Stimulated activated CD4-positive, alpha-beta T cell treated with anti-CD3 and anti-CD28 coated beads, Interleukin-12 subunit alpha, Interleukin-12 subunit beta, amount 100 ng/mL, for 24 hours (primary cell): ENCODE measurements at places on chromosomes 4 and X.
A peak's percentile ranks its signal among the peaks of the same experiment; 100 is the strongest.

DNA sequence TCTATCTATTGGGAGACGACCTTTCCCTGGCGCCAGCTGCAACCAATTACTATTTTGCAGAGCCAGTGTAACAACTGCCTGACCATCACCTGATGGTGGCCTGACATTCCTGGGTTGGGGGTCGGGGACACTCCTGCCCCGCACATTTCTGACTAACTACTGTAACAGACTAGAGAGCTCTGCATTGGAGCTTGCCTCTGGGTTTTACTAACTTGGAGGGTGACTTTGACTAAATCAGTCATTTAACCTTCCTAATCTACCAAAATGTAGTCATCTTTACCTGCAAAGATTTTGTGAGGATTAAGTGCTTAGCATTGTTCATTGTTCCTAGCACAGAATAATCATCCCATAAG, 37.5 kb upstream of the ABCG2 start:
- no peak for DNase-seq

DNA sequence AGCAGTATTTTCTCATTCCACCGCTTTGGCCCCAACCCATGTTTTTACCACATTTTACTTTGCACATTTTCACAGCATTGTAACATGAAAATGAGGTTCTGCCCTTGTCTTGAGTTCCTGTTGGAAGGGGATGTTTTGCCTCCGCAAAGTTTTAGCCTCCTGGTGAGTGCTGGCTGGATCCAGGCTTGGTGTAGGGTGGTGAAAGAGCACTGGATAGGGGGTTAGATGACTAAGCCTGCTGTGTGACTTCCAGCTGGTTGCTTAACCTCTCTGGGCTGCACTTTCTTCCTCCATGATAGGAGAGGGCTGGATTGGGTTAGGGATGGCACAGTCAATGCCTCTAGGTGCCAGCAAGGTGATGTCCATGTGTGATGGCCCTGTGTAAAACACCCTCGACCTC, 28.9 kb downstream of the CYTL1 start:
- no peak for DNase-seq

DNA sequence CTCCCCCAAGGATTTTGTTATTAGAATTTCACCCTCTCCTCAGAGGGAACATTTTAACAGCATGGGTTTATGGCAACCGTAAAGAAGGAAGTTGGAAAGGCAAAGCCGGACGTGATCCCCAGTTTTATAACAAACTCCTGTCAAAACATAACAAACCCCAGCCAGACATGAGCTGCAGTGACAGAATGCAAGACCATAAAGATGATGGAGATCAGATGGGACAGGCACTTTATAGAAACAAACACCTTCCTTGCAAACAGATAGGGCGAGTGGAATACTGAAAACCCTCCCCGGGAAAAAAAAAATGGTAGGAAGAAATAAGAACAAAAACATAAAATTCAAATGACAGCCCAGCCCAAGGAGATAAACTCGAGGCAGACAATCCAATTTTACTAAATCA, 281.4 kb downstream of the LDB2 start:
- no peak for DNase-seq

DNA sequence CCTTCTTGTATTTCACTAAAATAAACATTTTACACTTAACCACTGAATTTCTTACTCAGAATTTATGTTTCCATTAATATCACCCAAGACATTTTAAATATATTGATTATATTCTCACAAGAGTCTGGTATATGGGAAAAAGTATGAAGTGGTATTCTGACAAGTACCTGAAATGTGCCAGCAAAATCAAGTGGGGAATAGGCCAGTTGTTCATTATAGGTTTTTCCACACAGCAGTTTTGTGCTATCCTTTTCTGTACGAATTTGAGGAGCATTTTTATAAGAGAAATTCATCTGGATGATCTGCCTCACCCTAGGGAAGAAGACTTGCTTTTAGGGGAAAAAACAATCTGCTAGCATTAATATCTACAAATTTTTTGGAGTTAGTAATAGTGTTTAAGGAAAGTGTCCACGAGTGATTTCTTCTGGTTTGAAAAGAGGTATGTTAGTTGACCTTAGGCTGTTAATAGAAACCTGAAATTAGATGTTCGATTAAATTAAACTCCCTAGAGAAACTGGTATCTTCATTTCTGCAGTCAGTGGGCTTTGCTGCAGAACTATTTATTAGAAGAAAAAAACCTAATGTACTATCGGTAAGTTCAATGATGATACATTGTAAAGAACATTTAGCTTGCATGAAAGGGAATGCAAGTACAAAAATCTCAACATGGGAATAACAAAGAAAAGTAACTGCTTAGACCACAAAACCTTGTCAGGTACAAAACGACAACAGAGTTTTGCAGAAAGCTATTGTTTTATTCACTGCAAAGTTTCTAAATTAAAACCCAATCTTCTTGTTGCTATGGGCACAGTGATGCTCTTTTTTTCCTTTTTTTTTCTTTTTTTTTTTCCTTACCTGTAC, 1.8 kb downstream of the KLF3 start:
- DNase-seq = no peak

GRCh38 chr4:73944061-73944875, 37.6 kb downstream of the PF4 start:
- no peak for DNase-seq

- DNase-seq = no peak
Observed at GRCh38 chrX:71128166-71128833, 9.9 kb downstream of the MED12 start.

- no peak for DNase-seq
Observed at GRCh38 chr4:113625902-113626301, 135.6 kb downstream of the CAMK2D start.

DNA sequence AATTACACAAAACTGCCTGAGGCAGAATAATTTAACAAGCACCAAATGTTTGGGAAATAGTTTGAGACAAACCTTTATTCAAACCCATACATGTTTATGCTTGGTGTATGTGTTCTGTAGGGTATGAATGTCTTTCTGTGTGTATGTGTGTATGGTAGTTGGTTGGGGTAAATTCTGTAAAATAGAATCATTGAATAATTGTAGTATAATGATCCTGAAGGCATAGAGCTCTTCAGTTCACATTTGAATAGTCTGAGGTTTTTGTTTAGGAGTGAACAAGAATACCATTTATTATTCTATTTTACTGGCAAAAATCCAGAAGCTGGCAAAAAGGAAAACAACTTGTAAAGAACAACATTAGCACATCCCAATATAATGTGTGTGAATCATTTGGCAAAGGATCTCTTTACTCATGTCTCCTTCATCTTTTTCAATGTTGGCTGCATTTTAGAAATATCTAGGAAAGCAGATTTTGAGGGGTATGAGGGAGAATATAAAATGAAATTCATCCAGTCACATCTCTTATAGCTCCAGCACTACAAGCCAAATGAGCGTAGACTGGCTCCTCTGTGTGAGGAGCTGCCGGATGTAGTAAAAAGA, 360.0 kb downstream of the CHIC1 start:
- DNase-seq = no peak

GRCh38 chrX:25976683-25977310, 161.3 kb upstream of the MAGEB18 start:
- no peak for DNase-seq

- DNase-seq = no peak
Observed at GRCh38 chrX:73903941-73904340, 340.9 kb downstream of the CHIC1 start.

DNA sequence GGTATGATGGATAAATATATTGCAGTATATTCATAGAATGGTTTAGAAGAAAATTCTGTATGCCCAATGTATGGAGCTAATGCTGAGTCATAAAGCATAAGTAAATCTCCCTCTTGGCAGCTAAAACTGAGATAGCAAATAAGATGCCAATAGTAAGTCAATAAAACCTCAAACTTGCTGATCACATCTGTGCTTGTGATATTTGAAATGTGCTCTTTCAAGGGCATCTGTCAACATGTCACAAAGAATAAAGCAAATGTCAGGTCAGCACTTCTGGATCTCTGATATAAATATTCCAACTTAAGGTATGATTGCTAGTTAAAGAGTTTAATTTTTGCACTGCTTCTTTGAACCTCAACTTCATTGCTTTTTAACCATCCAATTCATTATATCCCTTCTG, 262.3 kb upstream of the EMCN start:
- no peak for DNase-seq

DNA sequence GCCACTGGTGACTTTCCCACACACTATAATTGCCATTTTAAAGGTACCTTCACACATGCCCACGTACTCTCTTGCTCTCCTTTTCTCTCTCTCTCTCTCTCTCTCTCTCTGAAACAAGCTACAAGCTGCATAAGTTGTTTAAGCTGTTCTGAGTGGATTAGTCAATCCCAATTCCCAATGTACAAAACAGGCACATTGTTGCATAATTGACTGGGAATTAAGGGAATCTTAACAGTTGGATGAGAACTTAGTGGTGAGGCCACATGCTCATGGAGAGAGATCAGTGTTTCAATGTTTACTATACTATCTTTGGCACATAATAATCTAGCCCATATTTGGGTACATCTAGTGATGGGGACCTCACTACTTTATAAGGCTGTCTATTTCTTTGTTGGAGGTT, 123.3 kb downstream of the ARHGEF9 start:
- no peak for DNase-seq

- no peak for DNase-seq
Observed at GRCh38 chr4:2924765-2925301, 38.4 kb downstream of the NOP14 start.

GRCh38 chrX:104659005-104659744, 93.2 kb downstream of the IL1RAPL2 start:
- DNase-seq = no peak

- DNase-seq = no peak
Observed at GRCh38 chr4:168791376-168791775, 218.7 kb downstream of the CBR4 start.

DNA sequence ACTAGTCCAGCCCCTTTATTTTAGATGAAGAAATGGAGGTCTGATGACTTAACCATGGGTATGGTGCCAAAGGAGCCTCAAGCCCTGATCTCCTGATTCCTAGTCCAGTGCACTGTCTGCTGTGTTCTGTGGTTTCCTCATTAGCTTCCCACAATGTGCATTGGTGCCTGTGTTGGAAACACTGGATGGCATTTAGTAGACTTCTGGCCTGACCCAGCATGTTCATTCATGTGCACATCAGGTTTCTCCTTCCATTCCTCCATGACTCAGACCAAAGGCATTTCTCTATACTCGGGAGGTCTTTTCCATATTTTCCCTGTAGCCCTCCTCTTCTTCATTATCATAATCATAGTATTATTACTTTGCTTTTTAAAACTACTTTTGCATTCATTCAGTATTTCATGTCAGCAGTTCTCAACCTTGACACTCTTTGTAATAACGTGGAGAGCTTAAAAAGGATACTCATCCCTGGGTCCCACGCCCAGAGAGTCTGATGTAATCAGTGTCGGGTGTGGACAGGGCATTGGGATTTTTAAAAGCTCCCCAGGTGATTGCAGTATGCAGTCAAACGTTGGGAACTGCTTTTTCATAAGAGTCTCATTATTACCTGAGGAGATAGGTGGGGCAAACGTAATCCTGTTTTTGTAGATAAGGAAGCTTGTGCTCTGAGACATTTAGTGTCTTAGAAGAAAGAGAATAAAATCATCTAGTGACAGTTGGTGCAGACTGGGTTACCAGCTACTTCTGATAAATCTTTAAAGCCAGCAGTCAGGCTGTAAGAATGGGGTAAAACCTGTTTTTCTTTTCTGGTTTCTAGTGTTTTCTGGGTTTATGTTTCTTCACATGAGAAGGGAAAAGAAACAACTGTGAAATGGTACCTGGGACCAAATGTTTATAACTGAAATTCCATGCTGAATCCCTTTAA, 40.9 kb upstream of the XK start:
- no peak for DNase-seq

GRCh38 chr4:106803083-106803482, 233.0 kb downstream of the DKK2 start:
- DNase-seq = no peak

GRCh38 chr4:158949099-158949498, 153.8 kb upstream of the RAPGEF2 start:
- DNase-seq = no peak

DNA sequence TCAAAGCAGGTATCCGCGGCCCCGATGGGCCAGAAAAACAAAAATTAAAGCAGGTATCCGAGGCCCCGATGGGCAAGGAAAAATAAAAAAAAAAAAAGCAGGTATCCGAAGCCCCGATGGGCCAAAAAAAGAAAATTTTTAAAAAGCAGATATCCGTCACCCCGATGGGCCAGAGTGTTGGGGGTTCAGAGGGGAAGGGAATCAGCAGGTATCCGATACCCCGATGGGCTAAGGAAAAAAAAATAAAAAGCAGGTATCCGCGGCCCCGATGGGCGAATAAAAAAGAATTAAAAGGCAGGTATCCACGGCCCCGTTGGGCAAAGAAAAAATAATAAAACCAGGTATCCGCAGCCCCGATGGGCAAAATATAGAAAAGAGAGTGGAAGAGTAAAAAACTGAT, 289.0 kb downstream of the CHIC1 start:
- DNase-seq = no peak

GRCh38 chrX:23699636-23700194, 32.4 kb downstream of the PRDX4 start:
- no peak for DNase-seq

DNA sequence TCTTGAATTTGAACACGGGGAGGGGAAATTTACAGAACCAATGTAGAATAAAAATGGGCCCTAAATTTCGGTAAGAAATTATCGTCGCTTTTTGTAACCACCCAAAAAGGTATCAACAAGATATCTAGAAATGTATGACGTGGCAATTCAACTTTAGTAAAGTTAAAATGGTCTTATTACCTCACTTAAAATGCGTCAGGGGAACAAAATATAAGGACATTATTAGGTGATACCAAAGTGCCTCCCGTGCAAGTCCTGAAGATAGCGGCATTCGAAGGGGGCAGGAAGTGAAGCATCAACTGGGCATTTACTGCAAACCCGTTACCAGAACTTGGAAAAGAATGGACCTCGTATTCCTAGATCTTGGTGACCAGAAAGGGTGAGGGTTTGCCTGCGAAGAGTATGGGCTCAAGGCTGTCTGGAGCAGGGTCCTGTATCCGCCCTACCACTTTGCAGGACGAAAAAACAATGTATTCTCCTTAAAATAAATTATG, 980 bp downstream of the AP1S2 start:
- no peak for DNase-seq

GRCh38 chr4:104491481-104492182, 3.1 kb downstream of the CXXC4 start:
- no peak for DNase-seq

DNA sequence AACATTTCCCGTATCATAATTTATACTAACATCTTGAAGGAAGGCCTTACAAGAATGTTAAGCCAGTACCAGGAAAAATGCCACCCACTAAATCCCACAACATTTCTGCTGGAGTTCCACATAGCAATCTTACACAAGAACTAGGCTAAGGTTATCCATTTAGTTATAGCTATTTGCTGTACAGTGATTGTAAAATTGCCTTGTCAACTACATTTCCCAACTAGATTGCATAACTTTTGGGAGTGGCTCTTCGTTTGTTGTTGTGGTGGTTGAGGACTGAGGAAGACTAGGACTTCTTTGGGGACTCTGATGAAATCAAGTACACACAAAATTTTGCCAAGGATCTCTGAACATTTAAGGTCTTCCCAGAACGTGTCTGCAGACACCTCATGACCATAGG, 8.0 kb downstream of the IBSP start:
- no peak for DNase-seq

- DNase-seq = peak; percentile 92
Observed at GRCh38 chr4:176195184-176195978, at the start of gene SPATA4. Gene SPATA4, minus strand, starts transcription at chr4:176195585. Its CDS starts 23 bp downstream, at chr4:176195562.
